ENCODE measurements at places on chromosomes 5 and 9. TPM values are rescaled to one million over a fixed set of nuclear protein-coding genes. Genes with fewer than 3 reads are reported as not detected.

The S100Z gene
- total RNA-seq: 0.32 TPM

The EIF4E1B gene
- not detected for total RNA-seq

The KIF27 gene
- 18.9 TPM for total RNA-seq

The CTNND2 gene
- 1.4 TPM for total RNA-seq

The PITX1 gene
- total RNA-seq: 50.1 TPM

The AGXT2 gene
- total RNA-seq: not detected

The IRX2 gene
- total RNA-seq: 0.58 TPM

The PCDHGB5 gene
- 13.5 TPM for total RNA-seq

The PTPN3 gene
- total RNA-seq: 4.2 TPM

The SPINK4 gene
- total RNA-seq: not detected

The PCDHGC5 gene
- total RNA-seq: 3.7 TPM

Measured in urinary bladder (tissue), 4 donors.